Hypothalamus (tissue), 51 donors: ENCODE measurements at places on chromosomes 7 and 10.

DNA sequence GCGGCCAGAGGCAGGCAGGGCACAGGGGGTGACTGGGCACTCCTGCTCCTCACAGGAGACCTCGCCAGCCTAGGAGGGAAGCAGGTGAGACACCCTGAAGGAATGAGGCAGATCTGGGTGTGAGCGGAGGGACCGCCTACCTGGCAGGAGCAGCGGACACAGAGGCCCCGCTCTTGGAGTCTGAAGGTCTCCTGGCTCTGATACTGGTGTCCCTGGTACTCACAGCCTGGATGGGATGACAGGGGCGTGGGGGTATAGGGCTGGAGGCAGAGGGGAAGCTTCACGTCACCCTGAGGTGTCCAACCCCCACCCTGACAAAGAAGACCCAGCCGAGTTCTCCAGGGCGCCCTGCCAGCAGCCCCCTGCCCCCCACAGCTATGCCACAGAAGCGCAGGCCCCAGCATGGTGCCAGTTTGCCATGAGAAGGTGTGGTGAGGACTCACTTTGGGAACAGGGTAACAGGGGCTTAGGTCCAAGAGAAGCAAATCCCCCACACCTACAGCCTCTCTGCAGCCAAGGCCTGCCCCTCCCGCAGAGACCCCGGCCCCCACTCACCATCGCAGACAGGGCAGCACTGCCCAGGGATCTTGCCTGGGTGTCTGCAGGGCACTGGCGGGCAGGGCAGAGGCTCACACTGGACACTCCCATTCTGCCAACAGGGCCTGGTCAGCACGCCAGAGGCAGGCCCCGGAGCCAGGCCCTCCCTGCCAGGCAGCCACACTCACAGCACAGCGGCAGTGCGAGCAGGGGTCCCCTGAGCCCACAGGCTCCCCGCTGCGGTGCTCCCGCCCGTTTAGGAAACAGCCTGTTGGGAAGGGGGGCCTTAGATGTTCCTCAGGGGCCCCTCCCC lies 17.0 kb downstream of the KCP start:
- no peak for DNase-seq

DNA sequence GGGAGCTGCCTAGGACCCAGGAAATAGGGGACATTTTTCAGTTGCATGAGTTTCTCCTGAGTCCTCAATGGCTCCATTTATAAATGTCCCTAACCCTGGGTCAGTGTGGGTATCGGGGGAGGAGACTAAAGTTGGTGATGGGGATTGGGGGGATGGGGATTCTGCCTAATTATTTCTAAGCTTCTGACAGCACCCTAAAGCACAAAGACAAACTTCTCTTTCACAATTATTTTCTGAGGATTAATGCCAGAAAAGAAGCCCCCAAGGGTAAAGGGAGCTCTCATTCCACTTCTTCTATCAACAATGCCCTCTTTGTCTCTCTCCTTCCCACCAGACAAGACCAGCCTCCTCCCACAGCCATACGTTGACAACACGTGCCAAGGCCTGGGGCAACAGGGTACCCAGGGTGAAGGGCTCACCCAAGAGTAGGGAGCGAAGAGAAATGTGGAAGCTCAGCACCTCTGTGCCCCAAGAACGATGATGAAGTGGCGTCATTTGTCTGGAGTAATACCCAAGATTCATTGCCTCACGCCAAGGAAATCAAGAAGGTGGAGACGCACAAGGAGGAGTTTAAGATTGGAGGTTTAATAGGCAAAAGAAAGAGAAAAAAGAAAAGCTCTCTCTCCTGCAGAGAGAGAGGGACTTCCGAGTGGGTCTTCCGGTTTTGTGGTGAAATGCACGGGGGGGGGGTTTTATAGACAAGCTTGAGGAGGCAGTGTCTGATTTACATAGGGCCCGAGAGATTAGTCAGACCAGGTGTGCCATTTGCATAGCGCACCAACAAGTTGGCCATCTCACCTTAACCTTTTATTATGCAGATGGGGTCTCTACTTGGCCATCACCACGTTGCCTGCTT lies 14.4 kb upstream of the GJC3 start:
- DNase-seq: no peak

DNA sequence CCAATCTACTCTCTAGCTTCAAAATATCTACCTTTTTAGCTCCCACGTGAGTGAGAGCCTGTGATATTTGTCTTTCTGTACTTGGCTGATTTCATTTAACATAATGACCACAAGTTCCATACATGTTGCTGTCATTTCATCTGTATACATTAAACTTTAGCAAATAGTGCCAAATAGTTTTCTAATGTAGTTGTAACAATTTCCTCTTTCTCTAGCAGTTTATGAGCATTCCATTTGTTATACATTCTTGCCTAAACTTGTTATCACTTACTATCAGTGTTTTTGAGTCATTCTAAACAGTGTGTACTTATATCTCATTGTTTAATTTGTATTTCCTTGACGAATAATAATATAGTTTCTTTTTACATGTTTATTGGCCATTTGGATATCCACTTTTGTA lies 77.2 kb downstream of the NEUROD6 start:
- DNase-seq: no peak

DNA sequence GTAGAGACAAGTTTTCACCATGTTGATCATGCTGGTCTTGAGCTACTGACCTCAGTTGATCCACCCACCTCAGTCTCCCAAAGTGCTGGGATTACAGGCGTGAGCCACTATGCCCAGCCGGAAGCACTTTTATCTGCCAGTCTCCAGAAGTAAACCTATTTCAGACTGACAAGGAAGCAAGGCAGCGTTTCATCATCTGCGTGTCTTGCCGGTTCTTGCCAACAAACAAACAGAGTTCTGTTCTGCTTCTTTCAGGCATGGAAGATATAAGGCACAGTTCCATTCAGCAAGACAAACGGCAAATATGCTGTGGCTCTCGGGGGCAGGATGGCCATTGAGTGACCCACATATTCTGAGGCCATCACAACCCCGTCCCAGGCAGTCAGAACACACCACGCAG lies 15.5 kb upstream of the LARP4B start:
- no peak for DNase-seq

DNA sequence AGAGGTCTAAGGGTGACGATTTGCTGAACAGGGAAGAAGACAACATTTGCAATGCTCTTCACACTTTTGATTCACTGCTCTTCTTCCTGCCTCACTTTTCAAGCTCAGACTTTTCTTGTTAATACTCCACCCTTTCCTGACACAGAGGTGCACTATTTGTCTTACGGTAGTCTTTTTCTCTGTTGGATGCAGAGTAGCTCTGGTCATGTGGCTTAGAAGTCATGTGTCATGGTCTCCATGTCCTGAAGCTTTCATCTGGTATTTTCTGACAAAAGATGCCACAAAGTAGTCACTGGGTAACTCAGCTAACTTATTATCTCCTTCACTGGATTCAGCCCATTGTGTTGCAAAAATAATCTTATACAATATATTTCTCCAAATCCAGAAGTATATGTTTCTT lies 149.1 kb downstream of the TFEC start:
- no peak for DNase-seq

GRCh38 chr10:84201244-84201606 lies 6.9 kb downstream of the CDHR1 start:
- no peak for DNase-seq

- DNase-seq: no peak
These were observed 24.3 kb downstream of the SUN3 start for GRCh38 chr7:48004638-48005037.

- no peak for DNase-seq
These were observed 236.4 kb upstream of the TMEM72 start for GRCh38 chr10:44674536-44675386.

- DNase-seq: no peak
These were observed 23.1 kb downstream of the NRBF2 start for GRCh38 chr10:63156236-63156635.

DNA sequence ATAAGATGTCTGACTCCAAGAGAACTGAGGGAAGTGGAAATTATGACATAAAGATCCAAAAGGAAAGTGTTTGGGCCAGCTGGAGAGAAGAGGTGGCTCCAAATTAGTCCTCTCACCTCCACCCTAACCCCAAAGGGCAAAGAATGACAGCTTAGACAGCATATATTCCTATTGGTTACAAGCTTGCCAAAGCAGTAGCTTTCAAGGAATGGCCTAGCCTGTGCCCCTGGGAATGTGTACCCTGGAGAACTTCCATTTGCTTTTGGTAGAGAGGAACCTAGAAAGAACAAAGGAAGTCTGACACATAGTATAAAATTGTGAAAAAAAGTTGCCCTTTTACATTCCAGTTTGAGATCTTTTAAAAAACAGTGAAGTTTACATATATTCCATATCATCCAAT lies 11.2 kb upstream of the NRG3 start:
- DNase-seq: no peak

DNA sequence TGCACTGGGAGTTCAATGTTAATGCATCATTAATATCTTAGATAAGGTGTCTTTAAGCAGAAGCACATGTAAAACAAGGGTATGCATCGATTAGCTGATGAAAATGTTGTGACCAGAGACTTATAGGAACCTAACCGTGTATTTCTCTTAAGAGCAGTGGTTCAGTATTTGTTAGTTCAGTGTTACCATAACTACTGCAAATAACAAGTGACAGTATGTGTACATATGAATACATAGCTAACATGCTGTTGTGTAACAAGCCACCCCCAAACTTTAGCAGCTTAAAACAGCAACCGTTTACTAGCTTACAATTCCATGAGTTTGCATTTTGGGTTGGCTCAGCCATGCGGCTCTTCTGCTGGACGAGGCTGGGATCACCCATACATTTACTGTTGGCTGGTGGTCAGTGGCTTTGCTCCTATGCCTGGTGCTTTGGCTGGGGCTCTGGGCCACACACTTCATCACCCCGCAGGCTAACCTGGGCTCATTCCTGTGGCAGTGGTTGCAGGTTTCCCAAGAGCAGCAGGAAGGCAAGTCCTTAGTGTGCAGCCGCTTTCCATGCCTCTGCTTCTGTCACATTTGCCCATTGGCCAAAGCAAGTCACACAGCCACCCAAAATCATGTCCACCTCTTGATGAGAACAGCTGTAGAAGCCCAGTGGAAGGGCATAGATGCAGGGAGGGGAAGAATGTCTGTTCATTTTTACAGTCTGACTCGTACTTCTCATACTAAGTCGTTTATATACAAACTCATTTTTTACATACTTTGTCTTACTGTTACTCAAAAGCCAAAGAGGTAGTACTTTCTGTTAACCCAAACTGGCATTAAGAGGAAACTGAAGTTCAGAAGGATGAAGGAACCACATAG lies 103.3 kb upstream of the GATA3 start:
- DNase-seq: no peak

DNA sequence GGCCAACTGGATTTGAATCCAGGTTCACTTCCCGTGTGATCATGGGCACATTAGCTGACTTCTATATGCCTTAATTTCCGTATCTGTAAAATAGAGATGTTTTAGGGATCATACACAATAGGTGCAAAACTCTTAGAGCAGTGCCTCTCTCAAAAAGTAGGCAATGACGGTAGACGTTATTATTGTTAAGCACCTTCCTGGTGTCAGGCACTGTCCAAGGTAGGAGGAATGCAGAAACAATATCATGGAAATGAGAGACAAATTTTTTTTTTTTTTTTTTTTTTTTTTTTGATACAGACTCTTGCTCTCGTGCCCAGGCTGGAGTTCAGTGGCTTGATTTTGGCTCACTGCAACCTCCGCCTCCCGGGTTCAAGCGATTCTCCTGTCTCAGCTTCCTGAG lies 8.1 kb downstream of the TMEM248 start:
- no peak for DNase-seq

- DNase-seq: no peak
These were observed 355.7 kb upstream of the STEAP1 start for GRCh38 chr7:89798599-89798996.

DNA sequence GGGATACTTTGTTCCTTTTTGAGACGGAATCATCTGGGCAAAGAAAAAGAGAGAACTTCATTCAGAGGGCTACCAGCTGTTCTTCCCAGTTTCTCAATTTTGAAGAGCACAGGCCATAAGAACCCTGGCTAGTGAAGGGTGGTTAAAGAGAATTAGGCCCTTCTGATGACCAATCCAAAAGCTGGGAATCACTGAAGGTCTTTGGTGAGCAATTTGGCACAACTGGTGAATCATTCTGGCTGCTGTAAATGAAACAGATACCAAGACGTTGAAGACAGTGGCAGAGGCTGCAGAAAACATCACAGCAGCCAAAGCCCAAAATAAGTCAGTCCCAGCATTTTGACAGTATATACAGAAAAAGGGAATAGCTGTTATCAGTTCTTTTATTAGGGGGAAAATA lies 5.1 kb downstream of the RAPGEF5 start:
- no peak for DNase-seq
